MG63 (cell line): ENCODE measurements at places on chromosomes 1 and 21. TPM values are rescaled to one million over a fixed set of nuclear protein-coding genes. Genes with fewer than 3 reads are reported as not detected.

Gene RAP1GAP
- total RNA-seq, result 0.22 TPM in 1 of 2 replicates, not detected in the other

Gene PGLYRP4
- total RNA-seq, result not detected in 2 replicates

Gene GBP5
- 0.26 and 4.6 TPM in 2 replicates for total RNA-seq

Gene TRAPPC3
- 158 and 194 TPM in 2 replicates for total RNA-seq

Gene IFI44
- 58.6 and 155 TPM in 2 replicates for total RNA-seq

Gene LRRC53
- total RNA-seq, result not detected in 2 replicates

GRCh38 chr1:184563308-184563707 lies 176.5 kb downstream of the C1orf21 start:
- DNase-seq, result no peak

DNA sequence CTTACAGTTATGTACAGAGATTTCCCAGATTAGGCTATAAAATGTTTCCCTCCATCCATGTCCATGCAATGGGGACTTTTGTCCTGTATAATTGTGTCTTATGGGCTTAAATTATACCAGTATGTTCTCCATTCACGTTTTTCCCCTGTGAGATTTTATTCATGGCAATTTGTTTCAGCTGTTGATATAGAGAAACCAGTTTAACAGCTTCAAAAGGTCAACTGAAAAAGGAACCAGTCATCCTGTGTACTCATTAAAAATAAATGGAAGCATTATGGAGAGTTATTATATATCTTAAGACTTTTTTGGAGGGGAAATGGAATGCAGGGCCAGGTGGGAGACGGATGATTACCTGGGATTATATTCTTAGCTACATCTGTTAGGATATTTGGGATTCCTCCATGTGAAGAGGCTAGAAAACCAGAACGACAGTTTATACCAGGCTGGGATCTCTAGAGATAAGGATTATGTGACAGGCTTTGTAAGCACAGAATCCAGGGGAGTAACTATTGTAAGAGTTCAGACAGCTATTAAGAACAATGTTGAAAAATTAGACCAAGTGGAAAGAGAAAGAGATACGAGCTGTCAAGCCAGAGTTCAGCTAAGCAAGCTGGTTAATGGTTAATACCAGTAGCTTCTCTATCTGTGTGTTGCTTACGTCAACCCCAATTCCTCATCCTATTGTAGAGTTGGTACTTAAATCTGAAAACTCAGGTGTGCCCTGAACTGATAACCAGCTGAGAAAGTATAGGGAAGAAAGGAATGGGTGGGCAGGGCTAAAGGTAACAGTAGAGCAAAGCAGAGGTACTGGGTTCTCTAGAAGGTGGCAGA lies 12.4 kb upstream of the ZNF697 start:
- no peak for DNase-seq

GRCh38 chr1:201468501-201468843 lies 516 bp downstream of the PHLDA3 start:
- peak; percentile 53 for DNase-seq

- no peak for DNase-seq
Measured at GRCh38 chr1:21604208-21604957, 64.8 kb downstream of the RAP1GAP start.

DNA sequence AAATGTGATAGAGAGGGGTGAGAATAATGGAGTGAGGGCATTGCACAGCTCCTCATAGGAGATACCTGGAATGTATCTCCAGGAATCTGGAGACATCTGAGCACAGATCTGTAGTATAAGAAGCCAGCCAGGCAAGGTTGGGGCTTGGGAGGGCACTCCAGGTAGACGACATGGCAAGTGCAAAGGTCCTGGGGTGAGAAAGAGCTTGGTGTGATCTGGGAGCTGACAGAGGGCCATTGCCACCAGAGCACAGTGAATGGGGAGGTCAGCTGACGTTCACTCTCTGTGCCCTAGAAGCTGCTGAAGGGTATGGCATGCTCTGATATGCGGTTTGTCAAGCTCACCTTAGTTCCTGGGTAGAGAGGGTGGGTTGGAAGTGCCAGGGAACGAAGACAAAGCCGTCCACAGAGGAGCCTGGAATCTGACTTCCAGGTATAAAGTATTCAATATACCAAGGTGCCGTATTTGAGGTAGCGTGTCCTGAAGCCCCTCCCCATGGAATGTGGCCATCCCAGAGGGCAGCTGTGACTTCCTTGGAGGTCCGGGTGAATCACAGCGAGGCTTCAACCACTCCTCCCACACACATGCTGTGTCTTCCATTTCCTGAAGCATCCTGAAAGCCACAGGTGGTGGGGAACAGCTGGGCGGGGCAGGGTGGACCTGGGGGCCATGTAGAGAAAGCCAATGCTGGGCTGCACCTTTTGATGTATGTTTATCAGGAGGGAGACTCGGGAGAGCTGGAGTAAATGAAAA lies 182.7 kb upstream of the KLHDC7A start:
- DNase-seq, result no peak

DNA sequence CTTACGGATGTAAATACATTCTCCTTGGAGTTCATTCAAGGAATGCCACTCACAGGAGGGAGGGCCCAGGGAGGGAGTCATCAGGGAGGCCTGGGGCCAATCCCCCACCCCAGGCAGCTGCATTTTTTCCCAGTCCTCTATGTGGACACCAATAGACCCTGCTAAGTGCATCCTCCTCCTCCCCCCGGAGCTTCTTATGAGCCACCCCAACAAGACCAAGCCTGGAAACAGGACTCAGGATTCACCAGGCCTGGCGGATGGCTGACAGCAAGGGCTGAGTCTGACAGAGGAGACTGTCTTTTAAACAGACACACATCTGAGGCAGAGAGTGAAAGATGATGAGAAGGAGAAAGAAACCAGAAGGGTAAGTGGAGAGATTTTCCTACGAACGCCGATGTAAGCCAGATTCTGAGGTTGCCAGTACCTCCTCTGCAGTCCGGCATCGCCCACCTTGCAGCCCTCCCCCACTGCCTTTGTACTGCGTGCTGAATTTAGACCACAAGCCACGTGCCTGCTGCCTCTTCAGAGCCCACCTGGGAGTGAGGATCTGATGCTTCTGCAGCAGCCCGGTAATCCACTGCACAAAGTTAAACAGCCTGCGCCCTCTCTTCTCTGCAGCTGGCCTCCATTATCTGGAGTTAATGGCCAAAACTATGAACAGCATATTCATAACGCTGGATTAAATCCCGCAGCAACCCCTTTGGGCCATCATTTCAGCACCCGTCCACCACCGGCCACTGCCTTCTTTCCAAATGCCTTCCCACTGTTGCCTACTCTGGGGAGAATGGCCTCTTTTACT lies 17.6 kb upstream of the SFPQ start:
- no peak for DNase-seq

- no peak for DNase-seq
Measured at GRCh38 chr1:54352755-54353154, 53.4 kb downstream of the SSBP3 start.

GRCh38 chr1:230702934-230703678 lies 10.8 kb downstream of the AGT start:
- no peak for DNase-seq

DNA sequence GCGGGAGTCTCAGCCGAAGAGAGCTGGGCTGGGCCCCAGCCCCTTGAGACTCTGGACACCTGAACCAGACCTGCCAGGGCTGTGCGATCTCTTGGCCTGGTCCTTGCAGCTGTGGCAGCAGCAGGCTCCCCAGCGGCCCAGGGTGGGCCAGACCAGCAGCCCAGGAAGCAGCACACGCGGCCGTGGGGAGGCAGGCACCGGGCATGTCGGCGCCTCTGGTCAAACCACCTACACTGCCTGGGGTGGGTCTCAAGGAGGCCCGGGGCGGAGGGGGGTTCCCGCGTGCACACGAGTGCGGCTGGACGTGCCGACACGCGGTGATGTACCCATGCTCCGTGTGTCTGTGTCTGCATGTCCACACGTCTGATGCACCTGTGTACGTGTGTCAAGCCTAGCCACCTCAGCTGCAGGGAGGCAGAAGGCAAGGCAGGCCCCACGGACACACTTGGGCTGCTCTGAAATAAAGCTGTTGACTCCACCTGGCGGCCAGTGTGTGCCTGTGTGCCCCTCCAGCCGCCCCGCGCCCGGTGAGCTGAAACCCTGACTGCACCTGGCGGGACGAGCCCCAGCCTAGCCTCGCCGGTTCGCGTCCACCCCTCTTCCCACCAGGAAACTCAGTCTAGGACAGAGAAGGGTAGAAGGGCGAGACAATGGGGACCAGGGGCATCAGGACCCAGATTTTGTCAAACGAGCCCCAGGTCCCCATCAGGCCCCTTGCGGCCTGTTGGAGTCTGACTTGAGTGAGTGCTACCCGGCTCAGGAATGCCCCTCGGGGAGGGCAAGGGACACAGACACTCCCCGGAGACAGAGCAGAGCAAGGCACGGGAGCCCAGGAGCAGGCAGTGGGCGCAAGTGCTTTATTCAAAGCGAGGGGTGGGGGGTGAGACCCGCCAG lies 11.6 kb downstream of the SCNN1D start:
- peak; percentile 38 for DNase-seq

GRCh38 chr1:201535046-201535918 lies 3.6 kb upstream of the NAV1 start:
- no peak for DNase-seq

- DNase-seq, result no peak
Measured at GRCh38 chr1:3207217-3207848, 138.3 kb downstream of the PRDM16 start.

- DNase-seq, result no peak
Measured at GRCh38 chr1:162070094-162070748, 730 bp downstream of the NOS1AP start.

GRCh38 chr1:118366286-118366685 lies 181.3 kb upstream of the SPAG17 start:
- DNase-seq, result no peak
